ENCODE measurements at places on chromosomes 1 and 21. TPM values are rescaled to one million over a fixed set of nuclear protein-coding genes. Genes with fewer than 3 reads are reported as not detected.
A peak's percentile ranks its signal among the peaks of the same experiment; 100 is the strongest.

DNA sequence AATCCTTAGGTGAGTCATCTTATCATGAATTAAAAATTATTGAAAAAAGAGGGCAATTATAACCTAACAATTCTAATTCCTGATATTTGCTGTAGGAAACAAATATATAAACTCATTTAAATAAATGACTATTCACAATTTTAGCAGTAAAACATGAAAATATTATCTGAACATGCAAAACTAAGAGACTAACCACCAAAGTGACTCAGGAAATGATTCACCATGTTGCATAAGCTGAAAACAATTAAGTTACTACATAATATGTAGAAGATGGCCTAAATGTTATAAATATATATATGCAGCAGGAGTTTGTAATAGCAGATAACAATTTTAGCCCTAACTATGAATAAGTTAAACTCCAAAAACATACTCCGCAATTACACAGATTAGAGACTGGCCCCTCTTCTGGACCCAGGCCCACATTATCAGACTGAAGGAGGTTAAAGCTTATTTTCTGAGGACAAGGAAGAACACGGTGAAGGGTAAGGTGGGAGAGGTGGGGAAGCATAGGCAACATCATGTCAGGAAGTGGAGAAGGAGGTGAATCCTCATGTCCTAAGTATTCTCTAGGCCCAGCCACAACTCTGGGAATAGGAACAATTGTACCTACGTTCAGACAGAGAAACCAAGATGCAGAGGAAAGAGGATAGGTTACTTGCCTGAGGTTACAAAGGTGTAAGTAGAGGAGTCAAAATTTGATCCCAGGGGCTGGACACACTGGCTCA is 15.6 kb upstream of the AIM2 start:
- no peak for DNase-seq

- no peak for DNase-seq
Observed at GRCh38 chr1:62295921-62296491, 23.2 kb downstream of the KANK4 start.

GRCh38 chr1:212118167-212118871 is 82.8 kb downstream of the DTL start:
- no peak for DNase-seq

DNA sequence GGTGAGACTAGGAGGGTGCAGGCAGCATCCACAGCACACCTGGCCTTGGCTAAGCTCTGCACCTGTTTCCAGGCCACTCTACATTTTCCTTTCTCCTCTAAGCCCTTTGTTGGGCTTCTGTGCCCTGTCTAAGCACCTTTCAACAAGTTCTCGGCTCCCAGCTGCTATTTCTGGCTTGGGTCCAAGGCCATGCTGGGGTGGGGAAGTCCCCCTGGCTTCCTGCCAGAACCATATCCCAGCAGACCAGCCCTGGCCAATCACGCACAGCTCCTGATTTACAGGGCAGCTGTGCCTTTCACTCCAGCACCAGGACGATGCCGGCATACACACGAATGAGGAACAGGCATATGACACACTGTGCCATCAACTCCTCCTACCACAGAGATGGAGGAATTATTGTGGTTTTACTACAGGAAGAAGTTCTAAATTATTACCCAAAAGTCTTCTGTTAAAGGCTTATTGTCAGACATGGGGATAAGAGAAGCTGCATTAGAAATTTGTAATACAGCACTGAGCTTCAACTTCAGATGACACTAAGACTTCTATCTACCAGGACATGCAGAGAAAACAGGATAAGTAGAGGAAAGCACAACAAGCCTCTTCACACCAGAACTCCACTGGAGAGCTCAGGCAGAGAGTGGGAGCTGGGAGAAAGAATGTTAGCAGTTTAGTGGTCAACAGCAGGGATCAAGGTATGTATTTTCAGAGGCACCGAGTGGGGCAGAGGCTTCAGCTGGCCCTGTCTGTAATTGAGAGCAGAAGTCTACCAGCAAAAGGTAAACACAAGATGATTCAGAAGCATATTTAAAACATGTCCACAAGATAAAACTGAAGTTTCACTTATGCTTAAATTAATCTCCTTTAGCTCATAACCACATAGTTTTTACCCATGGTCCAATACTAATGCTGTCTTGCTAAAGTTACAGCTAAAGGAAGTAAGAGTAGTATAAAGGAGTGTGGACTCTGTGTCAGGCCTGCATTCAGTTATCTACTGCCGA is 37.4 kb downstream of the TRIT1 start:
- peak; percentile 84 for DNase-seq

Gene SLC45A3
- 8.6 TPM for total RNA-seq

Gene DONSON
- 4.4 TPM for total RNA-seq

Gene KRTAP7-1
- not detected for total RNA-seq

Gene OR14K1
- total RNA-seq: not detected

Gene TRABD2B
- 1.2 TPM for total RNA-seq
